ENCODE measurements at places on chromosomes 1 and 21. TPM values are rescaled to one million over a fixed set of nuclear protein-coding genes. Genes with fewer than 3 reads are reported as not detected.

PCAT6 gene
- 11.2 TPM for total RNA-seq

S100A14 gene
- 2.1 TPM for total RNA-seq

VSIG8 gene
- not detected for total RNA-seq

RUNX3 gene
- total RNA-seq: 1.8 TPM

LENEP gene
- 0.48 TPM for total RNA-seq
